ENCODE measurements at places on chromosomes 4 and X.

- no peak for DNase-seq
These were observed 63.7 kb downstream of the MAML3 start for GRCh38 chr4:140090215-140090731.

DNA sequence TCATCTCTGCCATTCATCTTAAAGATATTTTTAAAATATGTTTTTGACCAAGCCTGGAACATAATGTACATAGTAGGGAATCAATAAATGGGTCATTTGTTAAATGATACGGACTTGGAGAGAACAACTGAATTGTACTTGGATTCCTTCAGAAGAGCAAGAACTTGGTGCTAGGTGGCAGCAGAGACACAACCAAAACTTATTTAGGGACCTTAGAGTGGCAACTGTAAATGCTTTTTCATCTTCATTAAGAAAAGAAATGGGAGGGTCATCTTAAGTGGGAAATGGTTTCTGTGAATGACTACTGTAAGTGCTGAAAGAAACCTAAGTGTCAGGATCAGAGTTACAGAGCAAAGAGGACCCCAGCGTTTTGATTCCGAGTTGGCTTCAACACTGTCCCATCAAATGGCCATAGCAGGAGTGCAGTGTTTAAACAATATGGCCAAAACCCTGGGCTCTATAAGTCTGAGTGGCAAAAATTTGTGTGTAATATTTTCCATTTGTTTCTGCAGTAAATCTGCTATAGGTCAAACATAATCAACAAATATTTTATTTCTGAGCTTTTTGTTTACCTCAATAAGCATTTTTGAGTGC lies 213.6 kb downstream of the PALLD start:
- no peak for DNase-seq

- DNase-seq, result no peak
These were observed 378.3 kb upstream of the PCDH10 start for GRCh38 chr4:132770776-132771175.

- no peak for DNase-seq
These were observed 55.0 kb downstream of the DIPK2B start for GRCh38 chrX:45145492-45146215.

DNA sequence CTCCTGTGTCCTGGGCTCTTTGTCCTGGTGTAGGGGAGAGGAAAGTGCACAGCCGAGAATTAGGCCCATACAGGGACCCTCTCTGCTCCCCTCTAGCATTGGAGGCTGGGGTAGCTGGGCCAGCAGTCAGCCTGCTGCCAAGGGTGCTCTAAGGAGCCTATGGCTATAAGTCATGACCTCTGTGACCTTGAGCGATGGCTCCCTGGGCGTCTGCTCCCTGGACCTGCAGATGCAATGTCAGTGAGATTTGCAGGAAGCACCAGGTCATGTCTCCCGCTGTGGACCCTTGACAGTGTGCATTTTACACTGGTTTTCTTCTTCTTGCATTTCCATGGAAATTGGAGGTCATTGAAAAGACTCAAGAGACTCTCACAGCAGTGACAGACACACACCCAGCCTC lies 234.1 kb upstream of the PSAPL1 start:
- no peak for DNase-seq

- no peak for DNase-seq
These were observed 689.1 kb upstream of the DIAPH2 start for GRCh38 chrX:95995583-95995982.

DNA sequence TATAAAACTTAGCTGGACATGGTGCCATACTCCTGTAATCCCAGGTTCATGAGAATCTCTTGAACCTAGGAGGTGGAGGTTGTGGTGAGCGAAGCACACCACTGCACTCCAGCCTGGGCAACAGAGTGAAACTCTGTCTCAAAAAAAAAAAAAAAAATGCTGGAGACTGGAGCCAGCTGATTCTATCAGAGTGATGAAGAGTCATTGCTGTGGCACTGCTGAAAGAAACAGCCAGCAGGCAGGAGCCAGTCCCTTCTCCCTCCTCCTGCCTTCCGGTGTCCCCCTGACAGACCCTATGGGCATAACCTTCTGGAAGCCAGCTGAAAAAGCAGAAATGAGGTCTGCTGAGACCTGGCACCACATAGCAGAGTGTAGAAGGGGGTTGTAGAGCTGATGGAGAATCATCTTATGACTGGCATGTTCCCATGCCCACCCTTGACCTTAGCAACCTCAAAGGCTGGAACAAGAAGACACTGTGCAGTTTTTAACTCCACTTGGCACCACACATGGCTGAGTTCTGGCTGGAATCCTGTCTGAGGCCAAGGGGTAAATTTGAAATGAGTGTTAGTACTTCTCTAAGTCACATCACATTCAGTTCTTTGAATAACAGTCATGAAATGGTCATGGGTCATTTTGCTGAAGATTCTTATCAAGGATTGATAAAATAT lies 2.6 kb upstream of the SPINK2 start:
- DNase-seq, result no peak

DNA sequence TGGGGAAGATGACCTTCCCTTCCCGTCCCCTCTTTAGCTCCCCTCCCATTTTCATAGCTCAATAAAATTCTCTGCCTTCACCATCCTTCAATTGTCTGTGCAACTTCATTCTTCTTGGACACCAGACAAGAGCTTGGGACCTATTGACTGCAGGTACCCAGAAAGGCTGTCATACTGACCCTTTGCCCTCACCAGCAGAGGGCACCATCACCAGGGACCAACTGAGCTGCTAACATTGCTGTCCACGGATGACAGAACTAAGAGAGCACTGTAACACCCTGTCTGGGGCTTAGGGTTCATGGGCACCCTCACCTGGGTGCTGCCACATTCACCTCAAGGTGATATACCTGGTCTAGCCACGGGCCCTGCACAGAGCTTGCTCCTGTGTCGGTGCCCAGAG lies 141.3 kb upstream of the VCX3B start:
- DNase-seq, result no peak

- no peak for DNase-seq
These were observed 21.4 kb downstream of the GRSF1 start for GRCh38 chr4:70818173-70818855.

- DNase-seq, result no peak
These were observed 34.5 kb downstream of the PIGG start for GRCh38 chr4:533318-534100.
